ELF-1 (cell line): ENCODE measurements at places on chromosomes 4 and X.

- DNase-seq: no peak
Measured at GRCh38 chr4:57591073-57591472, 480.9 kb upstream of the IGFBP7 start.

GRCh38 chrX:128616933-128617332 lies 564.7 kb upstream of the ACTRT1 start:
- DNase-seq: no peak

DNA sequence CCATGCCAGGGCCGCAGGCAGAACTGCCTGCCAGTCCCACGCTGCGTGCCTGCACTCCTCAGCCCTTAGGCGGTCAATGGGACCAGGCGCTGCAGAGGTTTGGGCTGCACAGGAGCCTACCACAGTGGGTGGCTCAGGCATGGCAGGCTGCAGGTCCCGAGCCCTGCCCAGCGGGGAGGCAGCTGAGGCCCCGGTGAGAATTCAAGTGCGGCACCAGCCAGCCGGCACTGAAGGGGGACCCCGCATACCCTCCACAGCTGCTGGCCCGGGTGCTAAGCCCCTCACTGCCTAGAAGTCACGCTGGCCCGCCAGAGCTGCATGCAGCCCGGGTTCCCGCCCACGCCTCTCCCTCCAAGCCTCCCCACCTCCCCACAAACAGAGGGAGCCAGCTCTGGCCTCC lies 302.5 kb upstream of the UGT8 start:
- DNase-seq: no peak

GRCh38 chr4:156193800-156194199 lies 240.1 kb upstream of the CTSO start:
- DNase-seq: no peak

GRCh38 chr4:20839957-20840356 lies 139.7 kb downstream of the PACRGL start:
- no peak for DNase-seq

DNA sequence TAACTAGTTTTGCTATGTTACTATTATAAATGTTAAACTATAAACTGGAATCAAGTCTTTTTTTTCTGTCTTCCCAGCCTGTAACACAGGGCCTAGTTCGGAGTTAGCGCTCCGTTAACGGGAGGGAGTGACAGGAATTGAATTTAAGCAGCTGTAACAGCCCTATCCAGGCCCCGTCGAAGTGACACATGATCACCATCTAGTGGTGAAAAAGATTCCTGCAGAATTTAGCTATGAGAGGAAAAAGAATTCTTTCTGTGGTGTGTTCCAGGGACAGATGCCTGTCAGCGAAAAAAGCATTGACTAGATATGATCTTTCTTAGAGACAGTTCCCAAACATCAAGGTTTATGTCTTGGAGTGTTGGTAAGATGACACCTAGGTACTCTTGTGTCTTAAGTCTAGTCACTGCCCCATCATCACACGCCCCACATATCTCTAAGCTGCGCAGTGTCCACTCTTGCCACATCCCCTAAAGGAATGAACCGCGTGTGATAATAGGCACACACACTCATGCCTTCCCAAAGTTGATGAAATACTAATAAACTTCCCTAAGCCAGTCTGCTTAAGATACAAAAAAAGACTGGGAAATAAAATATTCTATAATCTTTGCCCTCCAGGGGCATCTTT lies 2.1 kb downstream of the GAB3 start:
- DNase-seq: peak; percentile 77

DNA sequence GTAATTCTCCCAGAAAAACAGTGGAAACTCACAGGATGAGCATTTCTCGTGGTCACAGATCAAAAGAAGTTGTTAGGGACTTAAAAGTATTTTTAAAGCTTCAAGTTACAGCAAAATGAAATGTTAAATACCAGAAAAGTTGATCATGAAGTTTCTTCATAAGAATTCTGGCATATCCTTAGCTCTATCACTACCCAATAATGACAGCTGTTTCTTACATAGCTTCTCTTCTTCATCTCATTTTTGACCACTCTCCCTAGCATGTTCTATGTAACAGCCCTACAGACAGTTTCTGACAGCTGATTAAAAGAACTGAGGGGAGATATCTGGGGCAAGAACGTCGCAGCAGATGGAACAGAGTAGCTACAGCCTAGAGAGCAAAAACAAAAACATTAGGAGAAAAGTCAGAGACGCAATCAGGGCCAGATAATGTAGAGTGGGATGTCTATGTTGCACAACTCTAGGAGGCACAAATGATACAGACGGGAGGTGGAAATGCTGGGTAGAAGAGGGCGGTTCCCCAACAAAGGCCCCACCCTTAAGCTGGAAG lies 108.7 kb downstream of the CORIN start:
- DNase-seq: no peak

- DNase-seq: no peak
Measured at GRCh38 chrX:65673857-65674203, 6.4 kb downstream of the MSN start.

DNA sequence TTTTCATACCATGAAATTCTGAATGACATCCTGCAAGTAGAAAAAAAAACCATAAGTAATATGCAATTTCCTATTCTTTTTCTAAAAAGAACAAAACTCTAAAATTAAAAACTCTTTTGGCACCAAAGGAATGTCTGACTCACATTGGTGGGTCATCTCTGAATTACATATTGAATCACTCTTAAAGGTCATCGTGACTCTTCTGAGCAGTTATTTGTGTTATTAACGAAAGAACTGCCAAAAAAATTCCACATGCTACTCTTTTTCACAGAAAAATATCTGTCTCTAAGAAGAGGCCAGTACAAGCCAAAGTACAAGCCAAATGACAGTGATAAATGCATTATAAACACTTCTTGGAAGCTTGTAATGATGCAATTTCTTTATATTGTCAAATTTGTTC lies 282.2 kb downstream of the GUCY2F start:
- DNase-seq: no peak

DNA sequence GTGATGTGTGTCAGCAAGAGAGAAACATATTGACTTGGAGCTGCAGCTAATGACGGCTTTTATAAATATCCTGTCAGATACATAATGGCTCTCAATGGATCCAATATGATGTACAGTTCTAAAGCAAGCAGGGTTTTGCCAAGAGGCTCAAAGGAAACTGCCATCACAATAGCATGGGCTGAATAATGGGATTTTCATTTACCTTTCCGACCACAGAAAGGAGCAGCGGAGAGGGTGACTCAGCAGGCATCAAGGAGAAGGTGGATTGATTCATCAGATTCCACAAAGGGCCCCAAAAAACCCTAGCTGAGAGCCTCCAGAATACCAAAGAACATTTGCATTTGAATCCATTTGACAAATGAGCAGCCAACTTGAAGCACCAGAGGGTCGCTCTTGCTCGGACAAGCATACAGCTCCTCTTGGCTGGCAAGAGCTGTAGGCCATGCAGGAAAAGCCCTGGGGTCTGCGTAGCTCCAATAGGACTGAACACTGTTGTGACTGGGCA lies 355.7 kb upstream of the NOCT start:
- peak; percentile 83 for DNase-seq

- DNase-seq: no peak
Measured at GRCh38 chr4:80008971-80009370, 64.1 kb downstream of the ANTXR2 start.

GRCh38 chrX:14697451-14697850 lies 168.1 kb downstream of the GLRA2 start:
- peak; percentile 44 for DNase-seq

- peak; percentile 63 for DNase-seq
Measured at GRCh38 chr4:128386761-128387599, 99.4 kb upstream of the PGRMC2 start.

- no peak for DNase-seq
Measured at GRCh38 chr4:40492691-40493090, 137.0 kb downstream of the RBM47 start.

DNA sequence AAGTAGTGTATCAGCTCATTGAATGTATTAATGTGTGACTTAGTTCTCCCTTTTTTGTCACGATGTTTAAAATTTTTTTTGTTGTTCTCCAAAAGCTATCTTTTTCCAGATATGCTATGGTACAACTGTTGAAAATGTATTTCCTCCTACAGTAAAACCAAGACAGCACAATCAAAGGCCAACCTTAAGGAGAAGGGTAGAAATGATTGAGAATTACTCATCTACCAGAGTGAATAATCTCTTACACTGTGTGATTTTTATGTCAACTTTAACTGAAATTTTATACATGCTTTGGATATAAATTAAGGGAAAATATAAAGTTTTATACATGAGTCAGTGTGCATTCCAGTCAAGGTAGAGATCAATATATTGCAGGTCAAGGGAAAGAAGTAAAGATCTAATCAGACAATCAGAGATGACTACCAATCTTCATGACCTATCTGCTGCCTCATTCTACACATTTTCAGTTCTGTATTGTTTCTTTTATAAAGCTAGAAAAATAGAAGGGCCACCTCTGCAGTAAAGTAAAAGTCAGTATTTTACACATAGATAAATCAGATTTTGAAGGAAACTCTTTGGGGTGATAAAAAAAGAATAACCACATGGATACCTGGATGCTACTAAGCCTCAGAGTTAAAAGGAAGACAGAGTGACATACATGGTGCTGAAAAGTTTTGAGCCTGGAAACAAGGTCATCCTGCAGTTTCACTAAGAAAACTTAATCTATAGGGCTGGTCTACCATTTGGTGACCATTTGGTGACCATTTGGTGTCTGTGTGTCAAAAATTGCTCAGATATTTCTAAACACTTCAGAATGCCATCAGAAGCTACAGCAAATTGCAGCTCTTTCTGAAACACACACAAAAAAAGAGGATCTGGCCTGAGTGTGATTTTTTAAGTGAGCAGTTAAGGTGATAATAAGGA lies 1.6 kb downstream of the FAM13A start:
- peak; percentile 6 for DNase-seq

- DNase-seq: no peak
Measured at GRCh38 chr4:61583696-61584095, 383.6 kb downstream of the ADGRL3 start.

- no peak for DNase-seq
Measured at GRCh38 chr4:133555671-133556070, 406.6 kb downstream of the PCDH10 start.

GRCh38 chr4:80173401-80173800 lies 23.9 kb upstream of the PRDM8 start:
- no peak for DNase-seq

GRCh38 chrX:22193851-22194659 lies 78.7 kb upstream of the CBLL2 start:
- no peak for DNase-seq

GRCh38 chr4:52358883-52359321 lies 300.2 kb downstream of the USP46 start:
- no peak for DNase-seq

GRCh38 chrX:132497432-132497831 lies 8.6 kb upstream of the MBNL3 start:
- peak; percentile 63 for DNase-seq

DNA sequence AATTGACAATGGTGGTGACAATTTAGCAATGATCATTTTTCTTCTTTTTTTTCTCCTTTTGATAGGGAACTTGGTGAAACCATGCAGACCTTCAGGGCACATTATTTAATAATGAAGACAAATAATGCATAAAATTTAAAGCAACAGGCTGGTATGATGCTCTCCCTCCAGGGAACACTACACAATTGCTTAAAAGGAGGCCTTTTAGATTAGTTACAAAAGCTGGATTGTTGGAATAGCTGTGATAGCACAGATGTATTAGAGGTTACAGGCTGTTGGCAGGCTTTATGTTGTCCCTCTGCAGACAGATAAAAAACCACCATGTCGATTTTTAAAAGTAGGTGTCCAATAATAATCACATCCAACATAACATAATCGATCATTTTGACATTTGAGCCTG lies 307.0 kb downstream of the ADGRL3 start:
- no peak for DNase-seq

GRCh38 chr4:154778264-154778663 lies 2.8 kb upstream of the RBM46 start:
- DNase-seq: no peak

DNA sequence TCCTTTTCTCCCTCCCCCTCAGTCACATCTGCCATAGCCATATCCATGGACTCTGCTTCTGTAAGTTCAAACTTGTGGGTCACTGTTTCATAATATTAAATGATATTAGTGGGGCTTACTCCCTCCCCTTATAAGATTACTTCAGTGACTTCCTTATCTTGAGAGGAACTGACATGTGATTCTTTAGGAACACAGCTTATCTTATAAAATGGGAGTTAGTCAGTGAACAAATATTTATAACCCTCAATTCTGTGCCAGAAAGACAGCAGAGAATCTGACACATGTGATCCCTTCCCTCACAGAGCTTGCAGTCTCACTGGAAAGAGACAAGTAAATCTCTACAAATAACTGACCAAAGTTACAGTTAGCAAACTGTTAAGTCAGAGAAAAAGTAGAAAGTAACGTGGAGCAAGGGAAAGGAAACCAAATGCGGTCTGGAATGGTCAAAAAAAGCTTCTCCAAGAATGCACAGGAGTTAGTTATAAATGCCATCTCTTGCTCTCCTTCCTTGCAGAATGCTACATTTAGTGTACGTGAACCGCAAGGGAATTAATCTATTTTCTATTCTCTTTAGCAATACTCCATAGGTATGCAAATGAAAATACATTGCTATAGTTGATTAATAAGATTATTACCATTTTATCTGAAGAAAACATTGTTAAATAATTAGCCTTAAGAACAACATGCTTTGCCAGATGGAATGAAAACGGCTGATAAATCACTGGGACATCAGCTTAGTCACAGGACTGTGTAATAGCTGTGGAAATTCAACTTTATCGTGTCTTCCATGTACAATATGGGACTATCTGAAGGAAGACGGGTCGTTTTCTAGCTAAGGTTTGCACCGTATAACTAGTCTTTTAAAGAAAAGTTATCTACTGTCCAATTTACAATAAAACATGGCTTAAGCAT lies 29.0 kb downstream of the SGMS2 start:
- no peak for DNase-seq

GRCh38 chr4:47695260-47695659 lies 142.6 kb downstream of the CORIN start:
- no peak for DNase-seq

GRCh38 chrX:40243755-40244515 lies 146.2 kb upstream of the BCOR start:
- DNase-seq: peak; percentile 30

GRCh38 chrX:69124108-69124507 lies 41.1 kb downstream of the PJA1 start:
- DNase-seq: no peak

DNA sequence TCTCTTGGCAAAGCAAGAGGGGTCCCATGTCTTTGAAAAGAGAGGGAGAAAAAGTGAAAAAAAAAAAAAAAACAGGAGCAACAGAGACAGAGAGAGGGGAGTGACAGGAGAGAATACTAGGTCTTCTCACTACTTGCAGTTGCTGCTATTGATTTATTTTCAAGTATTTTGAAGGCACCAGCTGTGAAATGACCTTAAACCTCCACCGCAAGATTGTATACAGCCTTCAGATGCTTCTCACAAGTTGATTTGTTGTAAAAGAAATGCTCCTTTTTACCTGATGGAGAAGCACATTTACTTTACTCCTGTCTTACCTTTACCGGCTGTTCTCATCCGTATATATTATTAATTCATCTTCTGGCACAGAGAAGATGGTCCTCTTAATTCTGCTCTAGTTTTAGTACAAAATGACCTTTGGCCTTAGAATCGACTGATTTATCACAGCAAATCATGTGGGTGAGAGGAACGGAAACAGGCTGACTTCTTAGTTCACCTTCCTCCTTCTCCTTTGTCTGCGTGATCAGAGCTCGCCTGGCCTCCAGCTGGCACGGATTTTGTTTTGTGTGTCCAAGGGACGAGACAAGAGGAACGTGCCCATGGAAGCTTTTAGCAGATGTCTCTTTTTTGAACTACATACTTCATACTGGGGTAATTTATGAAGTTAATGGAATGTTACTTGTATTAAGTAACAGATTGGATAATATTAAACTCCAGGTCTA lies 82.4 kb upstream of the PACRGL start:
- no peak for DNase-seq

- DNase-seq: no peak
Measured at GRCh38 chr4:106906728-106907127, 129.4 kb downstream of the DKK2 start.

GRCh38 chr4:3293401-3294391 lies 875 bp downstream of the RGS12 start:
- no peak for DNase-seq
